ENCODE measurements at places on chromosomes 12 and 14.

GRCh38 chr14:72666610-72667009, 227.3 kb downstream of the DPF3 start:
- no peak for DNase-seq

- no peak for DNase-seq
Measured at GRCh38 chr12:27523305-27523641, 733 bp upstream of the PPFIBP1 start.

DNA sequence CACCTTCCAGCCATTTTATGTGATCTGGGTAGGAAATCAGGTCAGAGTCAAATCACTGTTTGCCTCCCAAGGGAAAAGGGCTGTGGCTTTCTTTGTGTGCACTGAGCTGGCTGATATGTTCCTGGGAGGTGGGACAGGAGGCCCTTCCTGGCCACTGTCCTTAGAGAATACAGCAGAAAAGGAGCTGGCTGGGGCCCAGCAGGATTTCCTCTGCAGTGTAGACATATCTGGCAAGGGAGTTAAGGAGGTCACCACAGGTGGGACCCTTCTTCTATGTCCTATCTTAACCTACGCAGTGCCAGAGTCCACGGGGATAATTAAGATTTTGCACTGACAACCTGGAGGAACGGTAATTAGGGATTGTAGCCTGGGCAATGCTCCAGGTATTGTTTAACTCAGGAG, 145.3 kb downstream of the NTF3 start:
- no peak for DNase-seq

- DNase-seq: no peak
Measured at GRCh38 chr14:98074111-98074510, 1197.9 kb downstream of the BCL11B start.

DNA sequence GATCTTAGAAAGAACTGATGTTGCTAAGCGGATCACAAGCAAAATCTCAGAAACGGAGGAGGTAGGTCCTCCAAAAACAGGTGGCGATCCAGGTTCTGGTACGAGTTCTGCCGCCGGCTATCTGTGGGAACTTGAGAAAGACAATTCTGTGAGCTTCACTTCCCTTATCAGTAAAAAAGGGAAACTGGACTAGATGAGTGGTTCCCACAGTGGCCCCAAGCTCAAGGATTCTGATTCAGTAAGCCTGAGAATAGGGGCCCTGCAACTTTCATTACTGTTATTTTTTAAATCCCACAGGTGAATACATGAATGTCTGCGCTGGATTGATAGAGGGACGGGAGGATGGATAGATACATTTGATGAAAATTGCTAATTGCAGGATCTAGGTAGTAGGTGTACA, 160.2 kb downstream of the PPM1H start:
- DNase-seq: no peak

DNA sequence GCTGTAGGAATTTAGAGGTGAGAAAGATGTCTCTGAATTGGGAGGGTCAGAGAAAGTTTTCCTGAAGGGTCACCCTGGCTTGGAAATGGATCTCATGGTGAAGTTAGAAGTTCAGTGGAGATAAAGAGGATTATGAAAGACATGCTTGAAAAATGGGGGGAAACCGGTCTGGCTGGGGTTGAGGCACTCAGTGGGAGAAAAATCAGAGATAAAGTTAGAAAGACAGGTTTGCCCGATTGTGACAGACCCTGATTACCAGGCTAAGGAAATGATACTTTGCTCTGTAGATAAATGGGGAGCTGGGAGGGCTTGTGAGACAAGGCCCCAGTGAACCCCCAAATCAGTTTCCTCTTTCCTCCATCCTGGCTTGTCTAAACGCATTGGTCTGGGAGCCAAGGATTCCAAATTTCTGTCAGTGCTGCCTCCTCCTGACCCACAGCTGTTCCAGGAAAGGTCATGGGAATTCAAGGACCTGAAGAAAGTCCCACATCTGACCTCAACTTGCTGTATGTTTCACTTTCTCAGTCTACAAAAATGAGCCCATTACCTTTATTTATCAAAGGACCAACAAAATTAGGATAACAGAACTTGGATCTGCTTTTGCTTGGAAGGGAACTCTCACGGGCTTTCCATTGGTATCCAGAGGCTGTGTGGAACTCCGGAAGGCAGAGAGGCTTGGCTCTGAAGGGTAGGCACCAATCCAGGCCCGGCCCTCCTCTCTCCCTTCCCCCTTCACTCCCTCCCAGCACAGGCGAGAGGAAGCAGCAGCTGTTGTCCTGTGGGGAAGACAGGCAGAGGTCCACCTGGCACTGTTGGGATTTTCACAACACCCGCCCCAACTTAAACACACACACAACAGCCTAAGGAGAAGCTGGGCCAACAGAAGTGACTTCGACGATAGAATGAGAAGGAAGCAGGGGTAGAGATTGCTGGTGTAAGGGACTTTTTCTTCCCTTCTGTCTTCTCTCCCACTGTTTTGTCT, 3.4 kb upstream of the RNASE7 start:
- DNase-seq: no peak

DNA sequence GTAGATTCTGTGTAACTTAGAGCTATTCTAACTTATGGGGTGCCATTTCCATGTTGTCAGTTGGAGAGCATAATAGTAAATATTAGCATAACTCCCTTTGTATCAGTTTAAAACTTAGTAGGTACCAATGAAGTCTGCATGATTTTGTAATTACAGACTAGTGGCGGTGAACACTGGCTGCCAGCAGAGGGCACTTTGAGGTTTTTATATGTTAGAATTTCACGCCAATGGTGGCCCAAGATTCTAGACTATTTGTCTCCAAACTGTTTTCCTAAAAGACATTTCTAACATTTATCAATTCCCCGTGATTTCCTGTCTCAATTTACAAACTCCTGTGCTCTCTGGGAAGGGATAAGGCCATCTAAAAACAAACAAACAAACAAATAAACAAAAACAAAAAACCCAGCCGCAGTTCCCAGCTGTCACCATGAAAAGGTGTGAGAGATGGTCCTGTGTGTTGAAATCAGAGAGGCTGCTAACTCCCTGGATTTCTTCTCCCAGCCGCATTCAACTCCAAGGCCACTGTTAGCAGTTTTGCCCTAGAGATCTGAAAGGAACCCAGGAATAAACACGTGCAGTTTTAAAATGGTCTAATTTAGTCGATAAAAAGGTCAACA, 57.6 kb downstream of the BRMS1L start:
- peak; percentile 28 for DNase-seq

- DNase-seq: no peak
Measured at GRCh38 chr12:4471256-4471655, 25.6 kb upstream of the FGF6 start.

GRCh38 chr14:33493266-33493665, 457.6 kb downstream of the EGLN3 start:
- DNase-seq: no peak

GRCh38 chr12:50572287-50572686, 67.5 kb downstream of the DIP2B start:
- no peak for DNase-seq

DNA sequence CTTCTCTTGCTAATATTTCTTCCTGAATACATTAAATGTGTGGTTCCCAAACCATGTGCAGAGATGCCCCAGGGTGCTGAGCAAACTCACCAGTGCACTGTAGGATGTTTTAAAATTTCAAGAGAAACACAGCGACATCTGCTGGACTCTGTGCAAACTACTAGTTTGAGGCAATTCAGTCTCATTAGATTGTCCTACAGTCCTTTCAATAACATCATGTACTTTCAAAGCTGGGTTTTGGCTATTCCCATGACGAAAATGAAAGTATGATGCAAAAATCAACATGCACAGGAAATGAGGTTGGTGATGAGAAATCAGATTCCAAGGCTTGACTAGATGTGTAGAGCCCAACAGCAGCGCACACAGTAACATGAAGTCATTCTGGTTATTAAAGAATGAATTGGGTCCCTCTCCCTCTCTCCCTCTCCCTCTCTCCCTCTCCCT, 66.3 kb downstream of the CLIP1 start:
- peak; percentile 43 for DNase-seq

DNA sequence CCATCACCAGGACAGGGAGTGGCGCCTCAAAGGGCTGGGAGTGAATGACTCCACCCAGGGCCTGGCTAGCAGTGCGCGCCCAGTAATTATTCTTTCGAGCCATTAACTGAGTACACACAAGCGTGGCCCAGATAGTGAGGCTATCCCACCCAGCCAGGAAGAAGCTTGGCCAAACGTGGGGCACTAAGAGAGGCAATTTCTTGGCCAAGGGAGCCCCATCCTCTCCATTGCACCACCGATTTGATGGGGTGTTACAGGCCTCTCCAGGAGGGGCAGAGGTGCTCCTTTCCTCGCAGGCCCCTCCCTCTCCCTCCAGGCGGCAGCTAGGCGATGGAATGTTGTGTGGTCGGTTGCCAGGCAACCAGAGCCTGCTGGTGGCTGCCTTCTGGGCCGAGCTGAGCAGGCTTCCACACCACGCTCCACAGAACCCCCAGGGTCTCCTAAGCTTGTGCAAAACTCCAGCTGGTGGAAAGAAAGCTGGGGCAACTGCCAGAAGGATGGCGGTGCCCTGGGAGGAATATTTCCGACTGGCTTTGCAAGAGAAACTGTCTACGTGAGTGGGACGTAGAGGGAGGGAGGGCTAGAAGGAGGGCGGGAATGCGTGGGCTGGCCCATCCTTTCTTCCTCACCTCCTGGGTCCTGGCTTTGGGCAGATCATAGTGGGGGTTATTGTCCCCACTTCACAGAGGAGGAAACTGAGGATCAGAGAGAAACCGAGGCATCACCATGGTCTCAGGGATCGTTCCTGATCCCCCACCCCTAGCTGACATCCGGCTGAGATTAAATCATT, at the start of gene CFAP73:
CFAP73 (plus strand) TSS at position 364 of the 790 bp plus-strand sequence; CDS start at position 498, 134 bp downstream.
- no peak for DNase-seq

- no peak for DNase-seq
Measured at GRCh38 chr14:88605594-88605993, 42.8 kb downstream of the ZC3H14 start.

- DNase-seq: no peak
Measured at GRCh38 chr12:82966001-82966559, 279.4 kb downstream of the TMTC2 start.

- DNase-seq: no peak
Measured at GRCh38 chr12:26271889-26272492, 76.6 kb downstream of the SSPN start.

DNA sequence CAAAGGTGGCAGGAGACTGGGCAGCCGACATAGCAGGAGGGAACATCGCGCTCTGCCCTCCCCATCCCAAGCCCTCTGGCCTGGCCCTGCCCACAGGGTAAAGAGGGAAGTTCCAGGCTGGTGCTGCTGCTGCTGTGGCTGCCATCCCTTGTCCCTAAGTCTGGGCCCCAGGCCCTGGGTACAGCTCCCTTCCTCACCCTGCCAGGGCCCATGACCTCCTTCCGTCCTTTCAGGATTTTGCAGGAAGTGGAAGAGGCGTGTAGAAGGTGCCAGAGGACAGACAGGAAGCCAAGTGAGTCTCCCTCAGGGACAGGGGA, 14.7 kb upstream of the NCOR2 start:
- DNase-seq: no peak

DNA sequence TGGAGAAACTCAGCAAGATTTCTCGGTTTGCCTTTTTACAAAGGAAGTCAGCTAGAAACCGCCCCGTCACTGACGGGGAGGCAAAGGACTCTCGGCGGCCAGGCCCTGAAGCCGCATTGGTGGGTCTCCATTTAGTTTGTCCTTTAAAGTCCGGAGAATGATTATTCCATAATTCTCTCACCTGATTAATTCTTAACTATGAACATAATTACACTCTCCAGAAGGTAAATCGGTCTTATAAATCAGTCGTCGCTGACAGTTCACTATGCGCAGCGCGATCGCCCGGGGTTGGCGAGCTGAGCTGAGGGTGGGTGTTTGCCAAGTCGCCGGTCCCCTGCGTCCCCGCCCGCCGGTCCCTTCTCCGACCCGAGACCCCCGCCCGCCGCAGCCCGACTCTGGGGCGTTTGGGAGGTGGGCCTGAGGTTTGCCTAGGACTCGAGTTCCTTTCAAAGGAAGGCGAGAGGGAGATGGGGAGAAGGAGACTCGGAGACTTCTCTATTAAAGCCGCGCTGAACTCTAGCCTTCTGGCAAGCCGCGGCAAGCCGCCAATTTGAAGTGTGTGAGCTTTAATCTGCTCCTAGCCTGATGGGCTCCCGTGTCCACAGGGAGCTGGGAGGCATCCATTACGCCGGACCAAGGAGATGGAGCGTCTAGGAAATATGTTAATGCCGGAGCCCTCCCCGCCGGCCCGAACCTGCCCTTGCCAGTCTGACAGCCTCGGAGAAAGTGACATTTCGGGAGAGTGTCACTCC, 392.9 kb downstream of the NOVA1 start:
- DNase-seq: no peak

DNA sequence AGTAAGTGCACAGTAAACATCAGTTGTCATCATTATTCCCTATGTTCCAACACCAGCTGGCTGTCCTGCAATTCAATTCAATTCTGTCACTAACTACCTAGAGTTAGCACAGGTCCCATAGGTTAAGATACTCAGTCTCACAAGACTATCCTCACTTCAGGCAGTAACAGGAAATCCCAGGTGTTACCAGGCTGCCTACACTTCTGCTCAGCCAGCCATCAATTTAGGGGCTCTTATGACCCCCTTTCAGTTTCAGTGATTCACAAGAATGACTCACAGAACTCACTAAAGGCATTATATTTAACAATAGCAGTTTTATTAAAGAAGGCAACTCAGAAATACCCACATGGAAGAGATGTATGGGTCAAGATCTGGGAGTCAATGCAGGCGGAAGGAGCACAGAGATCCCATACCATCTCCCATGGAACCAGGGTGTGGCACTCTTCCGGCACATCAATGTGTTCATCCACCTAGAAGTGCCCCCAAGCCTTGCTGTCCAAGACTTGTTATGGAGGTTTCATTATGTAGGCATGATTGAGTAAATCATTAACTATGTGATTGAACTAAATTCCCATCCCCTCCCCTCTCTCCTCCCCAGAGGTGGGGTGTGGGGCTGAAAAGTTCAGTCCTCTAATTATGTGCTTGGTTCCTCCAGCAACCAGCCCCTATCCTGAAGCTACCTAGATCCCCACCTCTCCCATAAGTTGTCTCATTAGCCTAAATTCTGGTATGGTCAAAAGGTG, 120.8 kb upstream of the WSCD2 start:
- DNase-seq: no peak

DNA sequence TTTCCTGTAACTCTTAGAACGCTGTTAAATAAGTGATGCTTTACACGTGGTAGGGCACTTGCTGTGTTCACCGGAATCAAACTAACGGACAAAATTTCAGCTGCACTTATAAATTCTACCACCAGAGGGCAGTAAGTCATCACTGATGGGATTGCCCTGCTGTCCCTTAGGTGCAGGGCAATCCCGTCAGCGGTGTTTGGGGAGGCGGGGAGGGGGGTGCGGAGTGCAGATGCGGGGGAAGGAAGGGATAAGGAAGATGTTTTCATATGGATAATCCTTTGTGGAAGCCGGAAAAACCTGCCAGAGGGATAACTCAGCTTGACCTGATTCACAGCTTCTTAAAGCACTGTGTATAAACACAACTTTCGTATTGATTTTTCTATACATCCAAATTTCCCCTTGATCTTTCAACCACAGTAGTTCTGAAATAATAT, 21.7 kb upstream of the SLC10A1 start:
- DNase-seq: peak; percentile 30

DNA sequence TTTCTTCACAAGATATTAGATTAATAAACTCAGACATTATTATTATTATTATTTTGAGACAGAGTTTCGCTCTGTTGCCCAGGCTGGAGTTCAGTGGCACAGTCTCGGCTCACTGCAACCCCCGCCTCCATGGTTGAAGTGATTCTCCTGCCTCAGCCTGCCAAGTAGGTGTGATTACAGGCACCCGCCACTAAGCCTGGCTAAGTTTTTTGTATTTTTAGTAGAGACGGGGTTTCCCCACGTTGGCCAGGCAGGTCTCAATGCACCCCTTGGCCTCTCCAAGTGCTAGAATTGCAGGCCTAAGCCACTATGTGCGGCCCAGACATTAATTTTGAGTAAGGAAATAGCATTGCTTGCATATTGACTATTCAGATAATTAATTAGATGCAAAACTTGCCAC, 554.9 kb upstream of the LRFN5 start:
- DNase-seq: no peak

- no peak for DNase-seq
Measured at GRCh38 chr12:25347716-25348592, 97.2 kb upstream of the KRAS start.
